ENCODE measurements at places on chromosomes 2 and 18.

DNA sequence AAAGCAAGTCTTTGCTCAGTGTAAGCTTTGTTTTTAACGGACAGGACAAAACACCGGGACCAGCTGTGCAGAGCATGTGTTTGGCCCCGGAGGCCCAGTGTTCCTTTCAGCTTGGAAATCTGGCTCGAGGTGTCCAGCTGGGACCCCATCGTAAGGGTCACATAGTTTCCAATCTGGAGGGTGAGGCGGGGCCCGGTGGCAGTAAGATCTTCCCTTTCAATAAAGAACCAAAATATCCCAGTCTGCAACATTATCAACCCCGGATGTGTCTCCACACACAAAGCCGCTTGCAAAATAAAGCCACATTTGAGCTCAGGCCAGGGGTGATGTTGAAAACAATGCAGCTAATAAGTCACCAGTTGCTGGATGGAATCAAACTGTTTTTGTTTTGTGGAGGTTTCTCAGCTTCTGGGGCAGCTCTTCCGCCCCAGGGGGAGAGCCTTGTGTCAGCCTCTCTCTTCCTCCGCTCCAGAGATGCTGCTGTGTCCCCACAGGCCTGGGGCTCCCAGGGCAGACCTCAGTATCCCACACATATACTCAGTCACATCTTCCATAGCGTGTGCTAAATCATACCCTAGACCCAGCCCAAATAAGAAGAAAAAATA lies 138.6 kb upstream of the GLI2 start:
- DNase-seq, result no peak

DNA sequence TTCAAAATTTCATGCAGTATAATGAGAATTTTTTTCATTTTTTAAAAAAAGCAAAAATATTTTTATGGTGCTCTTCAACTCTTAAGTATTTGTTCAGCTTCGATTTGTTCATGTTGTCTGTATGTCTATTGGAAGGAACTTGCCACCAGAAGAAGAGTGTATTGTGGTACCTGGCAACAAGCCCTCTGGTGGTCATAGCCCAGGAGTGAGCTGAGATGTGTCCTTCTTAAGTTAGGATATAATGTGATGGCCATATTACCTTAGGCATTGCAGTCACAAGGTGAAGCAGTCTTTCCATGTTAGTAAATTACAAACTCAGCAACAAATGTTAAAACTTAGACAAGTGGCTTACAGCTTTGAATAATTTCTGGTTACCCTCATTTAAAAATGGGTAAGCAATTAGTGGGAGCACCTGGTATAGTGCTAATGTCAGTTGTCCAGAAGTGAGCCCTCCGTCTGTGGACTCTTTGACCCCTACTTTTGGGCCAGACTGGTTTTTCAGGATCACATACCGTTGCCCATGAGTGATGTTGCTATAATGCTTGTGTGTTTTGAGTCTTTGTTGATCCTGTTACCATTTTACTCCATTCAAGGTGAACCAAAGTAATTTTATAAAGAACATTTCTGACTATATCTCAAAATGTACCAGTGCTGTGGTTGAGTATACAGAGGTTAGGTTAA lies 57.4 kb downstream of the MYO1B start:
- no peak for DNase-seq

DNA sequence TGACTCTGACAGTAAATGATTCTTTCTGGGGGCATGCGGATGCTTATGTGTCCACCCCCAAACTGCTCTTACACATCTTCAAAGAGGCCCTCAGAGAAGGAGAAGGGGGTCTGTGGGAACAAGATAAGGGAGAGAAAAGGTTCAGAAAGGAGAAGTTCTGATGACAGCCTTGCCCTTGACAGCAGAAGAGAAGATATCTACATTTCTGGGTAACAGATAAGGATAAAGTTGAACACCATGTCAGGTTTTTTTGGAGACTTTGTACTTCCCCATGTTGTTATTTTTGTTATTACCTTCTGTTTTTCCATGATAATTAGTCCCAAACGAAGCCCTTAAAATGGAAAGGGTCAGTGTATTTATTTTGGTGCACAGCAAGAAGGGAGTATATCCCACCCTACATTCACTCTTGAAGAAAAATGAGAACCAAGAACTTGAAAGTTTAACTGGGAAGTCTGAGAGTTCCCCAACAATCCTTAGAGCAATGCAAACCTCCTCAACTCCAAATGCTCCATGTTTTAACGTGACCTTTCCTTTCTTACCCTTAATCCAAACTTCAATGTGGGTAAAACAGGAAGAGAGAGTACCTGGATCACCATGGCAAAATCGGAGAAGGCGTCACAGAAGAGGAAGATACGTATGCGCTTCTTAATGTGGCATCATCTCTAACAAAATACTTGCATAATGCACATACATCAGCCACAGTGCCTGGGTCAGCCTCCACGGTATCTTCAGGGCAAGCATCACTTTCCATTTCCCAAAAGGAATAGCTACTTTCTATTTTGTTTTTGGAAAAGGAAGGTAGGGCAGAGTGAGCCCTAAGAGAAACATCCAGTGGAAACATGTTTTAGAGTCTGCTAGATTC lies 264.6 kb upstream of the STON1 start:
- no peak for DNase-seq

GRCh38 chr2:215615803-215616174 lies 179.9 kb upstream of the FN1 start:
- no peak for DNase-seq

DNA sequence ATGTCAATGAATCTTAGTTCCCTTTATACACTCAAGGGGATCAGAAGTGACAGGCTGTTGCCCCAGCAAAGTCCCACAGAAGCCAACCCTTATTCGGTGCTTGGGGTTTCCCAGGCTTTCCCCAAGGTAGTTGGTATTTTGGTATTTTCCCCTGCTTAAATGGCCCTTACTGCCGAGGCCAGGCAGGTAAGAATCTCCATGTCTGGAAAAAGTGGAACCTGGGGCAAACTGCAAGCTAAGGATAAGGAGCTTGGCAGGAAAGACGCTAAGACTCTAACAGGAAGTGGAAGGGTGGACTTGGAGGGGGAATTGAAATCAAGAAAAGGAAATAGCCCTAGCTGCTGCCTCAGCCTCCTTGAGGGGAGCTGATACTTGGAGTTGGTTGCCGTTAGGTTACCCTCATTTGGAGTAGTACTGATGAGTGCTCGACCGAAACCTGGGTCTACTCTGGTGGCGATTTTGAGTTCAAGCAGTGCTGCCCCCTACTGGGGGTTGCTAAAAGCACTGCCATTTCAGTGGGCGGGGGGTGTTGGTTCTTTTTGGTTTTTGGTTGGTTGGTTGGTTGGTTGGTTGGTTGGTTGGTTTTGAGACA lies 3.3 kb upstream of the GPBAR1 start:
- no peak for DNase-seq

DNA sequence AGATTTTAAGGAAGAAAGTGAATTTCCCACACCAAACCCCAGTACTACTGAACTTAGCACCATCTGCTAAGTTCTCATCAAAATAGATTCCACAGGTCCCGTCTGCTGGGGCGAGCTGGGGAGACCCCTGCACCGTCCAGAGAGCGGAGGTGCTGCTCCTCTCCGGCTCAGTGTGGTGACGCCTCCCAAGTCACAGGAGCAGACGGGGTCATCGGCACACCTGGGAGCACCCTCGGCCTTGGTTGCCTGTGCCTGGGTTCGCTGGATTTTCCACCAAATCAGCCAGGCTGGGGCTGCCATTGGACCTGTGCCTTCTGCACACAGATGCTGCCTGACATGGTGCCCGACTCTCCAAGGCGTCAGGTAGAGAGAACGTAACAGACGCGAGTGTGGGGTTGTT lies 141.3 kb downstream of the PXDN start:
- no peak for DNase-seq

DNA sequence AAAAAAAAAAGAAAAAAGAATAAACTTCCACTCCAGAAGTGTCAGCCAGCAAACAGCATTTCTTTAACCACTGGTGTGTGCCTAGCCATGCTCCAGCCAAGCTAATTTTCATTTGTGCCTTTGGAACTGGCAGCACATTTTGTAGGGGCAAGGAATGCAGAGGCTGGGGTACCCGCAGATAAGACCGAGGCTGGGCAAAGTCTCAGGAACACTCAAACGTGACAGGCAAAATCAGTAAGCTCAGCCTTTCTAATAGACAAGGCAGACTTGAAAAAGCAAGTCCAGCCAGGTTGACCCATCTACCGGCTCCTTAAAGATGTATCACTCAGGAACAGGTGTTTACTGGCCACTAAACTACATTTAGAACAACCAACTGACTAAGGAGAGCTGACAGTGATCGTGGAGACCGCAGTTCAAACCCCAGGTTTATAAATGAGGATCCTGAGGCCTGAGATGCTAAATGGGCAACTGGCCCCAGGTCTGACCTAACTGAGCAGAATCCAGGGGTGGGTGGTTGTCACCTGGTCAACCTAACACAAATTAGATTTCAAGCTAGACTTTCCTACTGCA lies 16.7 kb downstream of the NFE2L2 start:
- no peak for DNase-seq

GRCh38 chr2:71815701-71816474 lies 331.8 kb downstream of the CYP26B1 start:
- DNase-seq, result no peak

DNA sequence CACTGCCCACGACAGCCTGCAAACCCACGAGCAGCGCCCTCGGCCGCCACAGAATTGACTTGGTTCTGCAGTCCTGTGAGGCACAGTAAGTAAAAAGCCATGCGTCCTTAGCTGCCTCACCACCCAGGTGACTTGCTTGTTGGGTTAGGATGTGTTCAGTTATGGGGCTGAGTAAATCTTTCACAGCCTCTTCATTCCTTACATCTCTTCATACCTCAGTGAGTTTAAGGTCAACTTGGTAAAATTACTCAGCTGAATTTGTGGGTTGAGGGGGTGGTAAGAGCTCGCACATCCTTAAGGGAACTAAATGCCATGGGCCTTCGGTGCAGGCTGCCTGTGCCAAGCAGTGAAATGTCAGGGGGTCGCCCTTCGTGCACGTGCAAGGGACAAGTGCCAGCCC lies 165.2 kb upstream of the ALKAL2 start:
- DNase-seq, result no peak

All from NCI-H2107 (cell line).